NCI-H82 (cell line): ENCODE measurements at places on chromosomes 5 and 9.
A peak's percentile ranks its signal among the peaks of the same experiment; 100 is the strongest.

GRCh38 chr5:42005561-42006153 lies 80.6 kb downstream of the FBXO4 start:
- peak; percentile 10 for DNase-seq

- DNase-seq = no peak
Measured at GRCh38 chr5:139692148-139692547, 44.0 kb downstream of the CXXC5 start.

- DNase-seq = no peak
Measured at GRCh38 chr9:35695943-35696401, 6.2 kb upstream of the TPM2 start.

GRCh38 chr5:132023258-132024116 lies 12.0 kb upstream of the ACSL6 start:
- no peak for DNase-seq

- DNase-seq = no peak
Measured at GRCh38 chr9:21028466-21028865, 3.0 kb downstream of the HACD4 start.

- DNase-seq = no peak
Measured at GRCh38 chr5:83554133-83554532, 82.6 kb downstream of the VCAN start.

DNA sequence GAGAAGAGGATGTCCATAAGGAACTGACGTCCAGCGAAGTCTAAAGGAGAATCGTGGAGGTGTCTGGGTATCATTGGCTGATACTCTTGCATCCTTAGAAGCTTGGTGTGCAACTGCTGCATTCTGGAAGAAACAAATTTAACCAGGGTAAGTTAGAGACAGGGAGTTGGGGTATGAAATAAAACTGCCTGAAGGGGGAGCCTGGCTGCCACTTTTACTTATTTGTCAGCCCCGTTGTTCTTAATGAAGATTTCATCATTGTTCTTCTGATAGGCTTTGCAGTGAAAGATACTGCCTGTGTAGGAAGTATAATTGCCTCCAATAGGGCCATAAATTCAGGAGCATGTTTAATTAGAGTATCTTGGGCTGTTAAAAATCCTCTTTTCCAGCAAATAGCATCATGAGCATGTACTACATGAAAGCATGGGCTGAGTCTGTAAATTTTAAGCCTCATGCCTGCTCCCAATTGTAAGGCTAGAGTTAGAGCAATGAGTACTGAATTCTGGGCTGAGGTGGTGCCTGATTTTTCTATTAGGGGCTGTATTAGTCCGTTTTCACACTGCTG lies 1264.5 kb upstream of the ACO1 start:
- DNase-seq = peak; percentile 52

GRCh38 chr9:127786773-127787104 lies 905 bp downstream of the CDK9 start:
- no peak for DNase-seq

DNA sequence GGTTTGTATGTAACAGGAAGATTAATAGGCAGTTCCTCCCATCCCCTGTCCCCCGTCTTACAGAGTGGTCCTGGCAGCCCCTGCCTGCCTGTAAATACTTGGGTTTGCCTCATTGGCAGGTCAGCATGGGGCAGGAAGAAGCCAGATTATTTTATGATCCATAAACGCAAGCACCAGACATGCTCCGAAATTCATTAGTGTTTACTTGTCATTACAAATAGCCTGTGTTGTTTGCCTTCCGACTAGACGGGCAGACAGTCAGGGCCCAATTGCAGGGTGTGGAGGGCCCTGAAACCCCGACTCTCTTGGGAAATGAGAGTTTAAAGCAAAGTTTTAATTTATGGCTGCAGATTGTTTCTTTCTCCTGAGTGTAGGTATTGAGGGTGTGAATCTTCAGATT lies 97.2 kb downstream of the RALGPS1 start:
- no peak for DNase-seq

DNA sequence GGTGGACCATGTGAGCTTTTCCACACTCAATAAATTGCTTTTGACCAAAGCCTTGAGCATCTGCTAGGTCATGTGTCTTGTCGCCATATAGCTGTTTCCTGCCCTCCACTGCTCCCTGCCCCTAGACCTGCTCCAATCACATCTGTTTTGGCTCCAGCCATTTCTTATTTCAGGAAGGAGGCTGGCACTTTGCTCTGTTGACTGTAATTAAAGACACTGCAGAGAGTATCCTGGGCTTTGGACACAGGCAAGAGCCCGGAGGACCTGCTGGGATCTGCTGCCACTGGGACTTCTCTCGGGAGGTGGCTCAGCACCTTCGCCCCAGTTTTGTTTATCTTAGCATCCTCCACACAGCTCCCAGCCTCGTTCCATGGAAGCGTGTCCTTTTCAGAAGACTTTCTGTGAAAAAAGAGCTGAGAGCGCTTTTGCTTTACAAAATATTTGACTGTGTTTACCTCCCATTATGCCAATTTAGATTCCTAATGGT lies 153.2 kb downstream of the MED10 start:
- DNase-seq = no peak

DNA sequence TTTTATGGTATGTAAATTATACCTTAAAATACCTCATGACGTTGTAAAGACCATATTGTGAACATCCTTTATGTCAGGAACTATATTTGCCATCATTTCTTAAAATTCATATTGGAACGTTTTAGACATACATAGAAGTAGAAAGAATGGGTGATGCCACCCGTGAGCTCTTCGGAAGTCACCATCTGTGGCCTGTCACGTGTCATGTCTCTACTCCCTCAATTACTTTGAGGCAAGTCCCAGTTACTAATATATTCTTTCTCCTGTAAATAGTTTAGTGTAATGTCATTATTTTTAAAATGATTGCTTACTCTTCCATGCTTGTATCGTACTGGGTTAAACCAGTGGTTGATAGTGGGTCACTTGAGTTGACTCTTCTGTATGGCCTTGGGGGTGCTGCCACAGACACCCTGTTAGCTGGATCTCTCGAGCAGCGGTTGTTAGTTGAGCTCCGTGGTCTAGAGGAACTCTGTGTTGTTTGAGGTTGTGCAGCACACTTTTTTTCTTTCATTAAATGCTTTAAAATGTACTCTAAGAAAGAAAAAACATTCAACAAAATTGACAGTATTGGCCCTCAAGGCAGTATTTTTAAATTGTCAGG lies 66.2 kb downstream of the TRIO start:
- no peak for DNase-seq

GRCh38 chr9:110170357-110171257 lies 37.4 kb downstream of the C9orf152 start:
- DNase-seq = no peak

DNA sequence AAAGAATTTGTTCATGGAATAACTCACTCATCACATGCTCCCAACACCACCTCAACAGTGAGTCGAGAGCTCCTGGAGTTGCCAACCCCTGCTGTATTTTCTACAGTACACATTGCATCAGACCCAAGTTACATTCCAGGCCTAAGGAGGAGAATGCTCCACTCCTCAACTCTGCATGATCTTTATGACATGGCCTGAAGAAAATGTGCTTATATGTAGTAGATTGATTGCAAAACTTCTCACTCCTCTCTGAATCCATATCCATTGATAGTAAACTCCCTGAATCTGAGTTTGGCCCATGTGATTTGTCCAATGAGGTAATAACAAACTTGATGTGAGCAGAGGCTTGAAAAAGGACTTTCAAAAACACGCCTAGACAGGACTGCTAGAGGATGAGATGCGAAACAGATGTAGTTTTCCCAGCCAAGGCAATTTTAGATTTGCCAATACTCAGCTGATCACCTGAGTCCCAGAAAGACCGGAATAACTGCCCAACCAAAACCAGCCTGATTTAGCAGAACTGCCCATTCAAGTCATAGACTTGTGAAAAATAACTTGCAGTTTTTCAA lies 29.0 kb upstream of the PAPPA start:
- no peak for DNase-seq

DNA sequence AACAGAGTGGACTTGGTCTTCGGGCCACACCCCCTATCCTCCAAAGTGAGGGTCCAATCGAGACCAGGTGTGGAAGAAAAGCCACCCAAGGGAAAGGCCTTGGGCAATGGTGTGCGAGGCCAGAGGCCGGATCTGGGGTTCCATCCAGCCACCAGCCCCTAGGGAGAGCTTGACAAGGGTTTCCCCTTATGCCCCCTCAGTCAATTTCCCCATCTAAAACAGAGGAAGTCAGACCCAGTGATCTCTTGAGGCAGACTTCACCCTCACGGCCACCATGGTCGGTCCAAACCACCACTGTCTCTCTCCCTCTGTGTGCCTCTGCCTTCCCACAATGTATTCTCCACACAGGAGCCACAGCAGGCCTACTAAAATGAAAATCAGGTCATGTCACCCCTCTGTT lies 82.9 kb downstream of the C5orf15 start:
- DNase-seq = no peak

DNA sequence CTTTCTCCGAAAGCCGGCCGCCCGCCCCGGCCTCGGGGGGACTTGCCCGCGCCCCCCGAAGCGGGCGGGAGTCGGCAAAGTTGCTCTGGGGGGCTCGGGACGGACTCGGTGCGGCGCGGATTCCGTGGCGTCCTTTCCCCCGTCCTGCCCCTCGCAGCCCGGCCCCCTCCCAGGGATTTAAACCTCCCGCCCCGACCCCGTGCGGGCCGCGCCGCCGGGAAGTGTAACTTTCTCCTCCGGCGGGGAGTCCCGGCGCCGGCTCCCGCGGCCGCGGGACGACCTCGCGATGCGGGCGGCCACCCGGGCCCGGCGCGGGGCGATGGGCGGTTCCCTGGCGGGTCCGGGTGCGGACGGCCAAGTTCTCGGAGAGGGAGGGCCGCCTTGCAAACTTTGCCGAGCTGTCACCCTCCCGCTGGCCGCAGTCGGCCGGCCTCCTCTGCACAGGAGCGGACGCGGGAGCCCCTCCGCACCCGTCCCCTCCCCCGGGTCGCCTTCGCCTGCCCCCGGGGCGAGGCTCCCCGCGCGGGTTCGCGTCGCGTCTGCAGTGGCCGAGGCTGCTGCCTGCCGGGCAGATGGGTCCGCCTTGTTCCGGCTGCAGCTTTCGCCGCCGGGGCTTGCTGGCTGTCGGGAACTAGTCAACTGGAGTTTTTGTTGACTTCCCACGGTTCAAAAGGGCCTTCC lies 732 bp downstream of the PBX3 start:
- DNase-seq = peak; percentile 47

DNA sequence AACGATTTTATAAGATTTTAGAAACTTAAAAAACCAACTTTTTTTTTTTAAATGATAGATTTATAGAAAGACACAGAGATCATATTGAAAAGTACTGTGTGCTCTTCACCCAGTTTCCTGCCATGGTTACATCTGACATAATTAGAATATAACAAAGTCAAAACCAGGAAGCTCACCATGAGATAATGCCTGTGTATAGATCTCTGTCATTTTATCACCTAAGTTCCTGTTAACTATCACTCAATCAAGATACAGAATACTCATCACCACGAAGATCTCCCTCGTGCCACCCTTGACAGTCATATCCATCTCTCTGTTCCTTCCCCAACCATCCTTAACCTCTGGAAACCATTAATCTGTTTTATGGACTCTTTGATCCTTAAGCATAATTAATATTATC lies 39.1 kb downstream of the POC5 start:
- no peak for DNase-seq

DNA sequence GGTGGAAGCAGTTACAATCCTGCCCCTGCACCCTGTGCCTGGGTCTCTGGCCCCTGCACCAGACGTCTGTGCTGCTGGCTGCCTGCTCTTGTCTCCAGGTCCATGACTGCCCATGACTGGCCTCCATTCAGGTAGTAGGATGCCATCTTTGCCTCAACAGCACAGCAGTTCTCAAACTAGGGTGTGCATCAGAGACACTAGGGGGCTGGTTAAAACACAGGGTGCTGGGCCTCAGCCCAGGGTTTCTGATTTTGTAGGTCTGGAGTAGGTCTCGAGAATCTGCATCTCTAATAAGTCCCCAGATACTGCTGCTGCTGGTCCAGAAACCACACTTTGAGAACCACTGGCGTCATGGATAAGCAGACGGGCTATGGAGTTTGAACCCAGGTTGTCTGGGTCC lies 24.0 kb downstream of the COL15A1 start:
- DNase-seq = no peak

DNA sequence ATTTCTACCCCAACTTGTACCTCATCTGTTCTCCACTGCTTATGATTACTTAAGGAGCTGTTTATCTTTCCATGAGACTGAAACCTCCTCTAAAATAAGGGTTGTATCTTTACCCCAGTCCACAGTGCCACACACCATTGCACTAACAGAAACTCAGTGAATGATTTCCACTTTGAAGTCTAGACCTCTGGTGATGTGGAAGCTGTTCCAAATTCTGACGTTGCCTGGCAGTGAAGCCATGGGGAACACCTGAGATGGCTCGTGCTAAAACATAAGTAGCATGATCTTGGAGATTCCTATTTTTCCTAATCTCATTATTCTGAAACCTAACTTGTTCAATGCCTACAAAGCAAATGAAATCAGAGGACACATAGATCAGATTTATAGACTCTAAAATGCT lies 583.2 kb downstream of the EBF1 start:
- DNase-seq = no peak

DNA sequence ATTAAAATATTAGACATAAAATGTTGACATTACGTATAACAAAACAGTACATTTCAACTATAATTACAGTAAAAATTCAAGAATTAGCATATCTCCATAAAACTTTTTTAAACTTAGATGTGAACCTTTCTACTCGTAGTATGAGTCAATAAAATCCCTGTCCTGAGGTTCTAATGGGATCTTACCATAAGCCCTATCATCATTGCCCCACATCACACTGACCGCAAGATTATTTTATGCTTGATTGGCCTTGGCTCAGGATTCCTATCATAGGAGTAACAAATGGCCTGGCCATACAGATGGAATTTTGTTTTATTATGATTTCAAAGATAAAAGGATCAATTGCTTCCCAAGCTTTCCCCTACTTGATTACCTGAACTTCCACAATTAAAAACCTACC lies 238.3 kb downstream of the MEF2C start:
- peak; percentile 6 for DNase-seq

DNA sequence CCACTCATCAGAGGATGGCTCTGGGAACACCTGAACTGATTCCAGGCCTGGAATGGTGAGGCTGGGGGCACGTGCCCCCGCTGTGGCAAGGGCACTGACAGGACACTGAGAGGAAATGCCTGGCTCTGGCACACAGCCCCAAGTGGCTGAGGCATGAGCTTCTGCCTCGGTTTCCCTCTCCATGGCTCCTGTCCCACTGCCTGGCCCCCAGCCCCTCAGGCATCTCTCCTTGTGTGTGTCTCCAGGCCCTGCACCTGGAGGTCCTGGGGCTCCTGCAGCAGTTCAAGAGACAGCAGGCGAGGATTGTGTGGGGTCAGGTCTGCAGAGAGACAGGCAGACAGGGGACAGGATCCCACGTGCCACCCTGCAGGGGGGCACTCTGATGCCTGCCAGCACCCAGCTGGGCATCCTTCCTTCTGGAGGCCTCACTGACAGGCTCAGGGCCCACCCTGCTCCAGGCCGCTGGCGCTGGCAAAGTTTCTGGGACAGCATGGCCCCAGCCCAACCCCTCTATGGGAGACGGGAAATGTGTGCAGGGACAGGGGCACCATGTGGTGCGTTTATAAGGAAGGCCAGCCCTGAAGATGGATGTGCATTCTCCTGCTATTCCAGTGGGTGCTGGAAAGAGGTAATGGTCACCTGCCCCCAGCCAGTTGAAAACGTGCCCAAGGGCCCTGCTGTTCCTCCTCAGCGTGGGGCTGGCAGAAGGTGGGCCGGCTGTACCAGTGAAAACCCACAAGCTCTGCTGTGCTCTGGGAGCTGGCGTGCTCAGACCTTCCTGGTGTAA lies 66.0 kb downstream of the RASGEF1C start:
- no peak for DNase-seq

GRCh38 chr9:77883846-77884771 lies 147.5 kb downstream of the GNAQ start:
- DNase-seq = peak; percentile 86

- no peak for DNase-seq
Measured at GRCh38 chr5:152811988-152812387, 406.9 kb upstream of the NMUR2 start.

GRCh38 chr5:77356740-77357139 lies 135.4 kb downstream of the WDR41 start:
- peak; percentile 4 for DNase-seq
